Activated T-cell treated with anti-CD3 and anti-CD28 coated beads for 4 hours (primary cell): ENCODE measurements at places on chromosomes 1 and 21.

DNA sequence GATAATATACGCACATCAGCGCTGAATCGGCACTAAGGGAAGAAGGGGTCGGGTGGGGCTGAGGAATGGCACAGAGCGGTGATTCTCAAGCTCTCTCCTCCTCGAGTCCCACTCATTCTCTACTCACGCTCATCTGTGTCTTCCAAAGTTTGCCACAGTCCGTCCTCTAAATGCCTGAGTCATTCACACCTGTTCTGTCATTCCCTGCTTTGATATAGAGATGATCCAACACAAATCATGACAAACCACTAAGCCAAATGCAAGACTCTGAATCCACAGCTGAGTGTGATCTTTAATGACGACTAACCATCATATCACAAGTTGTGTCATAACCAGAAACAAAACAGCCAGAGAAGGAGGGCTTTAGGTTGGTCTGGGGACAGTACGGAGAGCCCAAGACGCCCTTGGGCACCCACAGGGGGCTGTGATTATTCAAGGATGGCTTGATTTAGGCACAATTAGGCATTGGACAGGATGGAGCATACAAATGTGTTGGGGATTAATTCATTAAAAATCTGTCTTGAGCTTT lies 501.5 kb downstream of the KIF26B start:
- DNase-seq = no peak

GRCh38 chr1:184986250-184986649 lies 11.9 kb upstream of the NIBAN1 start:
- DNase-seq = no peak

GRCh38 chr1:115922801-115923200 lies 53.5 kb upstream of the SLC22A15 start:
- no peak for DNase-seq

DNA sequence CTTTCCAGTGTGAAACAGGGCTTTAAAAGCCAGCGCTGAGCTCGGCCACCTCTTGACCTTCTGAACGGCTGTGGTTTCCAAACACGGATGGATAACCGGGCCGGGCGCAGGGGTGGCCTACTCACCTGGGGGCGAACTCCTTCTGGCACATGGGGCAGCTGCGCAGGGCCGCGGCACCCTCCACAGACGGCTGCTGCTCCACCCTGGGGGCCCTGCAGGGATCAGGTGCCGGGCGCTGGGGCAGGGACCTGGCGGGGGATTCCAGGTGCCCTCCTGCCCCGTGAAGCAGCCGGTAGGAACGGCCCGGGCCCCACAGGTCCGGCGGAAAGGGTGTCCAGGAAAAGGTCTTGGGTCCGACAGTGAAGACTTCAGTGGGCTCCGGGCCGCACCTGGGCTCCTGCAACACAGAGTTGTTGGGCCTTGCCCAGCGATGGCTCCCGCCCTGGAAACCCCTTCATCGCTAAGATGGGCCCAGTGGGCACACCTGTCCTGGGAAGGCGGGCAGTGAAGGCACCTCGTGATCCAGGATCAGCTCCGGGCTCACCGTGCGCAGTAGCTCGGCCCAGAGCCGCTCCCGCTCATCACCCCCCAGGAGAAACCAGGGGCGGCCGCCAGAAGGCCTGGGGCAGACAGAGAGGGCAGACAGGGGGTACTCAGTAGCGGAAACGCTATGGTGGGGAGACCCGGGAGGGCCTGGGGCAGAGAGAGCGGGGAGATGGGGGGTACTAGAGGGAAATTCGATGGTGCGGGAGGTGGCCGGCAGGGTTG lies 874 bp downstream of the FAAP20 start:
- DNase-seq = no peak

DNA sequence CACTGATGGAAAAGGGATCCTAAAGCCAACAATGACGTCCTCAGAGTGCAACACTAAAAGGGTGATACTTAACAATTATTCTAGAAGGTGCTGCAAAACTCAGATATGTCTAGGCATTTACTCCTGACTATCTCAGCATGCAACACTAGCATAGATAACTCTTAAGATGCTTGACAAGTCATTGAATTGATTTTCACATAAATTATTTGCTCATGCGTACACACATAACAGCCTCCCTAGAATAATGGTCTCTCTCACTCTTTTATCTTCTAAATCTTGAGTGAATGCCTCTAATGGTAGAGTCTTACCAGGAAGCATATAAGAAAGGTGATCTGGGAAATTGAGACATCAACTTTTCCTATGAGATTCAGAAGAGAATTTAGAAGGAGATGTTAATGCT lies 1283.7 kb downstream of the MRPL39 start:
- no peak for DNase-seq

DNA sequence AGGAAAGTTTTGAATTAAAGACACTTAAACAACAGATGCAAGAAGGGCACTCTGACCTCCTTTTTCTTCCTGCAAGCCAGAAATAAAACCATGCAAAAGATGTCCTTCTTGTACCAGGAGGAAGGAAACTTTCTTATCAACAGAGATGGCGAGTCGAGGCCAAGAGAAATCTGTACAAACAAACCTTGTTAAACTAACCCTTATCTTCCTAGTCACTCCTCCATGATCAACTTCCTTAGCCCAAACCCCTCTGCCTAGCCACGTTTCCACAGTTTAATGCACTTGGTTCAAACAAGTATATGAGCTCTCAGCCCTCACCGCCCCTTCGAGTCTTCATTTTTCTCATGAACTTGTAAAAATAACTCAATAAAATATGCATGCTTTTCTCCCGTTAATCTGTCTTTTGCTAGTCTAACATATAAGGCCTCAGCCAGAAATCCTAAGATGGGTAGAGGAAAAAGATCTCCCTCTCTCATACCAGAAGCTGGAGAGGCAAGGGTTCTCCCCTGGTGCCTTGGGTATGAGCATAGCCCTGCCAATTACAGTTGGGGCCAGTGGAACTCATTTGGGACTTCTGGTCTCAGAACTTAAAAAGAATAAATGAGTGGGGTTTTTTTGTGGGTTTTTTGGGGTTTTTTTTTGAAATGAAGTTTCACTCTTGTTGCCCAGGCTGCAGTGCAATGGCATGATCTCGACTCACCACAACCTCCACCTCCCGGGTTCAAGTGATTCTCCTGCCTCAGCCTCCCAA lies 141.7 kb upstream of the SOD1 start:
- DNase-seq = no peak

DNA sequence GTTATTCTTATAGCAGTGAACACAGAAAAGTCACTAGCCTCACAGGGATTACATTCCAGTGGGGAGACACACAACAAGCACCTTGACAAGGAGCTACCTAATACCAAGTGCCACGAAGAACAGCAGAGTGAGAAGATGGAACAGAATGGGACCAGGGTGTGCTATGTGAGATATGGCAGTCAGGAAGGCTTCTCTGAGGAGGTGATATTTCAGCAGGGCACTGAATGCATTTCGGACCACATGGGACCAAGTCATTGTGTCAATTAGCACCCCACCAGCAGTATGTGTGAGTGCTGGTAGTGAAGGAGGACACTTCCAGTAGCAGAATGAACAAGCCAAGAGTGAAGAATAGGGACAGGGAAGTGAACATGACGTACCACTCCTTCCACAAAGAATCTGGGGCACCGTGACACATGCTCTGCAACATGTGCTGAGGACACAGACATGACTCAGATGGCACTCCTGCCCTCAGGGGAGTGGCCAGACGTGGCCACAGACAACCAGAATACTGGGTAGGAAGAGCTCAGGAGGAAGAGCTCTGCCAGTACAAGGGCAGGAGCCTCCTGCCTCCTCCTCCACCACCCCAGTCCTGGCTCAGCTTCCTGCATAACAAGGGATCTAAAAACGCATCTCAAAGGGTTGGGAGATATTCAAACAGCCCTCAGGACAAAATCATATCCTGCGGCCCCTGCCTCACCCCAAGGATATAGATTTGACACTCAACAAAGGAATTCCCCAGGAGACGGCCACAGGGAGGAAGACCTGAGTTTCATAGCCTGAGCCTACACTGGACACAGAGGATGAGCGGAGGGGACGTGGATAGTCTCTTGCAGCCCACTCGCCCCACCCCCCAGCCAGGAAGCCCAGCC lies 102.5 kb downstream of the TRABD2B start:
- DNase-seq = no peak

GRCh38 chr1:16968372-16968771 lies 12.0 kb downstream of the MFAP2 start:
- DNase-seq = no peak

DNA sequence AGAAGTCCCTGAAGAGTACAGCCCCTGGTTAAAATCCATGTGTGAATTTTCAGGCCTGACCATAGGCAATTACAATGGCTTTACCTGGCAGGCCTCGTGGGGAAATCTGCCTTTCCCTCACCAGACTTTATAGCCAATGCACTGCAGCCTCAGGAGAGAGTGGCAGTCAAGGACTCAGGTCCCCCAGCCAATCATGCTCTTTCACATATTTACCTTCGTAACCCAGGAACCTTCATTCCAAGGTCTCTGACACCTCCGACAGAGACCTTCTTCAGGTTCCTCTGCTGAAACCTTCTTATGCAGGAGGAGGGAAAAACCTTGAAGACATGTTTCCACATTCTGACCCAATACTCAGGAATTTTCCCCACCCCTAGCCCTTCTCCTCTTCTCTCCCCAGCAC lies 118.9 kb downstream of the FASLG start:
- no peak for DNase-seq

GRCh38 chr1:158037866-158038359 lies 44.5 kb downstream of the KIRREL1 start:
- DNase-seq = no peak

DNA sequence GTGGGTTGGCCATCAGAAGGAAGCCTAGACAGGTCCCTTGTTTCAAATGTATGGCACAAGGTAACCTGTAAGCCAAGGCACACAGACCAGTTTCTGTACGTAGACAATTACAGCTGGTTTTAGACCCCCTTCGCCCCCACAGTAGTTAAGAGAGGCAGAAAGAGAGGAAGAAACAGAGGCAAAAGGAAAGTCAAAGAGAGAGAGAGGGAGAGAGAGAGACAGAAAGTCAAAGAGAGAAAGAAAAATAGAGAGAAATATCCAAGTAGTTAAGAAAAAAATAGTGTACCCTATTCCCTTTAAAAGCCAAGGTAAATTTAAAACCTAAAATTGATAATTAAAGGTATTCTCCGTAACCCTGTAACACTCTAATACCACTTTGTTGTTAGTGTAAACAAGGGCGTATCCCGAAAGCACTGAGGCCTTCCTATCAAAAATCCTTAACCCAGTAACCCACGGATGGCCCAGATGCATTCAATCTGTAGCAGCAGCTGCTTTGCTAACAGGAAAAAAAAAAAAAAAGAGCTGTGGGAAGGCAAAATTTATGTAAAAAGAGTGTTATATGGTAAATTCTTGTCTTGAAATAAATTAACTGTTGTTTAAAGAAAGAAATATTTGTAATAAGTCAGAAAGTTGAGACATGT lies 49.4 kb downstream of the ADCY10 start:
- no peak for DNase-seq

- no peak for DNase-seq
Measured at GRCh38 chr1:245258271-245258920, 103.6 kb downstream of the KIF26B start.

GRCh38 chr1:227886503-227886961 lies 61.2 kb downstream of the WNT9A start:
- no peak for DNase-seq

- no peak for DNase-seq
Measured at GRCh38 chr1:156508205-156508954, 7.8 kb upstream of the MEF2D start.

DNA sequence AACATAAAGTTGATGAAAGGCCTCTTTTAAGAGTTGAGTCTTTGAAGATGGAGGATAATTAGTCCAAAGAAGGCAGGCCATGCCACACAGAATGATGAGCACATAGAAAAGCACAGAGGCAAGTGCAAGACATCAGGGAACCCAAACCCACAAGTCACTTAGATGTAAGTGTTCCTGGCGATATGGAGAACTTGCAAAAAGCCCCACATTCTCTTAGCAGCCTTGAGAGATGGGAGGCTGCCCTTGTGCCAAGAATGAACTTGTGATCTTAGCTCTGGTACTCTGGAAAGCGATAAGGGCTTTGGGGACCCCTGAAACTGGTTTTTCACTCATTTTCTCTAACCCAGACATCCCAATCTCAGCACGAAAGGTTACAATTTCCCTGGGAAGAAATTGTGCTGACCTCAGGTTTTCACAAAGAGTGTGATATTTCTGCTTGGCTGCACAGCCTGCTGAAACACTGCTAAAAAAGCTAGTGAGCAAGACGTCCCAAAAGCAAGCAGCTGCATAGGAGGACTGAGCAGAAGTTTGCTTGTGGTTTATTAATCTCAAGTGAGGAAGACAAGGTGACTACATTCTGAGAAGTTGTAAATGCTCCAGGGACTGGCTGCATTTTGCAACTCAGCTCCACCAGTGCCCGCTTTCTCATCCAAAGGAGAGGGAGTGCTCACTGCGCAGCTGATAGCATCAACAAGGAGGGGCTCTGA lies 496.9 kb upstream of the CAMK1G start:
- no peak for DNase-seq

DNA sequence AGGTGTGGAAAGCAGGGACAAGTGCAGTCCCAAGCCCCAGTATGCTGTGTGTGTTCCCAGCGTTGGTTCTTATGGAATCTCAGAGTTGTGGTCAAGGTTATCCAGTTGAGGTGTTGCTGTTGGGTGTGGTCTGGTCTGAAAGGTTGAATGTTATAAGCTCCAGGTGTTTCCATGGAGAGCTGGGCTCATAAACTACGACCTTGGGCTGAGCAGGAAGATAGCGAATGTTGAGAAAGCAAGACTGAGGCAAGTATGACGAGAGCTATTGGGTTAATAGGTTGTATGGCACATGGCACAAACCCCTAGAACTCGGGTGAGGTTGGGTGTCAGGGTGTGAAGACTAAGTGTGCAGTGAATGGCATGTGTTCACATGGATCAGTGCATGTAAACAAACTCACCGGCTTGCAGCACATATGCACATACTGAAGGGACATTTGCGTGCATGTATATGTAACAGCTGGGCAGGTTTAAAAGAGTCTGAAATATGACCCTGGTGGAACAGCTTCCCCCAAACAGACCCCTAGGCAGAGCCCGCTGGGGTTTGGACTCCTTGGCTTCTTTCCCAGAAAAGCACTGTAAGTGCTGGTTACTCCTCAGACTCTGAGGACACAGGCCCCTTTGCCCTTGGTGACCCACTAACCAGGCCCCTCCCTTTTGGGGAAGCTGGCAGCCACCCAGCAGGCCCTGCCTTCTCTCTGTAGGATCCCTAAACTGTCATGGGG lies 117.5 kb downstream of the NAV1 start:
- DNase-seq = no peak

DNA sequence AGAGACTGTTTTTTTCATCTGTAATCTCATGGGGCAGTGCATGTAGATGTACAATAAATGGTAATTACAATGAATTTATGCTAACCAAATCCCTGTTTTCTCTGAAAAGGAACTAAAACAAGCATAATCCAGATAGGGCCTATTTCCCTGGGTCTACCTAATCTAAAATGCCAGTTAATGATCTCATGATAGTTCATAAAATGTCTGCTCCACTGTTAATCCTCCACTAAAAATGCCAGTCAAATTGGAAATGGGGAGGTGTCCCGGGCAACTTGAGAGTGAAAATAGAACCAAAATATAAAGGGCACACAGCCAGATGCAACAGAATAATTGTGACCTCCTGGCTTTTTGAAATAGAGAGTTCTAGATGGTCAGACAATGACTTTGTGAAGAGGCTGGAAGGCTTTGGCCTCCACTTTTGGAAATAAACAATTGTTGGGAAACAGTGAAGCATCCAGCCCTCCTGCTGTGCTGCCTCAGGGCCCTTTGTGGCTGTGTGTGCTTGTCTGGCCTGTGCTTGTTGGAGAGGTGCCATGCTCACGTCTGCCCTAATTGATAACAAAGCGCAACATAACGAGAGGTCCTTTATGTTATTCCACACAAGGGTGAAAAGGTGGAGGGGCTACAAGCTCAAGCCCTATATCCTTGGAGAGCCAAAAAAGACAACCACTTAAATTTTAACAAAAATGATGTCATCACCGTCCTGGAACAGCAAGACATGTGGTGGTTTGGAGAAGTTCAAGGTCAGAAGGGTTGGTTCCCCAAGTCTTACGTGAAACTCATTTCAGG lies 97.7 kb downstream of the ATP5PO start:
- DNase-seq = no peak
